ENCODE measurements at places on chromosomes 5 and 9. TPM values are rescaled to one million over a fixed set of nuclear protein-coding genes. Genes with fewer than 3 reads are reported as not detected.

The OBP2B gene
- total RNA-seq = not detected

The ENHO gene
- total RNA-seq = not detected

The SPAAR gene
- not detected for total RNA-seq

The TMC1 gene
- total RNA-seq = 0.85 TPM

The EQTN gene
- total RNA-seq = not detected

The UNC5A gene
- not detected for total RNA-seq

The ZNF462 gene
- 12.5 TPM for total RNA-seq

The TIGD6 gene
- 7.3 TPM for total RNA-seq

The AK3 gene
- total RNA-seq = 81.0 TPM

The CXCL14 gene
- total RNA-seq = 2.1 TPM

The CCNI2 gene
- not detected for total RNA-seq

The SPIN1 gene
- total RNA-seq = 112 TPM

The PPIC gene
- 29.6 TPM for total RNA-seq

The BARHL1 gene
- not detected for total RNA-seq

The GRM6 gene
- total RNA-seq = under 0.01 TPM

The C5orf34 gene
- total RNA-seq = 1.8 TPM

The HMCN2 gene
- 0.61 TPM for total RNA-seq

The ANKRD31 gene
- 0.32 TPM for total RNA-seq

The NMUR2 gene
- not detected for total RNA-seq

The TMEFF1 gene
- total RNA-seq = 9.1 TPM

The PITX1 gene
- total RNA-seq = 0.81 TPM

The ZNF608 gene
- total RNA-seq = 31.0 TPM
